ENCODE measurements at places on chromosomes 4 and X.

GRCh38 chrX:140389331-140389730 lies 115.5 kb downstream of the SOX3 start:
- DNase-seq: no peak

DNA sequence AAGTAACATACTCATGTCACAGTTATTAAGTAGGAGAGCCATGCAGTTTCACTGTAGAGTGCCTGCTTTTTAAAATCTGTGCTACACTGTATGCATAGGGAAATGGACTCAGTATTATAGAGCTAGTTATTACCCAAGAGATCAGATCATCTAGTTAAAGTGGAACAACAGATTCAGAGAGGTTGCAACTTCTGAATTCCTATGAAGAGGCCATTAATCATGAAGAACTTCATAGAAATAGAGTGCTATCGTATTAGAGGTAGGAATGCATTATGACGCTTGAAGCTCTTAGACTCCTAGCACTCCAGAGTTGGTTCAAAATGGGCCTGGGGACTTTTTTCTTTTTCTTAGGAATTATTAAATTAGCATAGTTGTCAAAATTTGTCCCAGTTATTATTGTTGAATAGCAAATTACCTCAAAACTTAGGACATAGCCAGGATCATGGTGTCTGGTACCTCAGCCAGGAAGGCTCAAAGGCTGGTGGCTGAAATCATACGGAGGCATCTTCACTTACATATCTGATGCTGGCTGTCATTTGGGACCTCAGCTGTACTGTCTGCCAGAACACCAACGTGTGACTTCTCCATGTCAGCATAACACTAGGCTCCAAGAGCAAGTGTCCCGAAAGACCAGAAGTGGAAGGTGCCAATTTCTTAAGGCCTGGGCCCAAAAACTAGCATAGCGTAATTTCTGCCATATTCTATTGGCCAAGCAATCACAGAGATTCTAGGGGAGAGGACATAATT lies 125.7 kb downstream of the STAG2 start:
- DNase-seq: no peak

GRCh38 chr4:108342325-108342970 lies 173.7 kb upstream of the LEF1 start:
- DNase-seq: no peak

GRCh38 chrX:115449742-115450141 lies 111.2 kb upstream of the PLS3 start:
- DNase-seq: no peak

DNA sequence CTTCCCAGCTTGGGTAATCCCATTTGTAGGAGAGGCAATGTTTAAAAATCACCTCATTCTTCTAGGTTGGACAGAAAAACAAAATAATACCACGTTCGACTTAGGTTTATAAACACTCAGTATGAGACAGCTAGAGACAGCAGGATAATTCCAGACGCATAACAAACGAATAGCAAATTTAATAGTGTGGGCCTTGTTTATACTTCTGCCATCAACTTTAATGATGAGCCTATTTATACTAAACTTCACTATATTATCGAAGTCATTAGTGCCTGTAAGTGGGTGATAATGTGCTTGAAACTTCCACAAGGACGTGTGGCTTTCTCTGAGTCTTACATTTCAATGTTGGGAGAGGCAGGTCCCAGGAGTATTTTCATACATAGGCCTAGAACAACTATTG lies 255.7 kb upstream of the PPARGC1A start:
- no peak for DNase-seq

DNA sequence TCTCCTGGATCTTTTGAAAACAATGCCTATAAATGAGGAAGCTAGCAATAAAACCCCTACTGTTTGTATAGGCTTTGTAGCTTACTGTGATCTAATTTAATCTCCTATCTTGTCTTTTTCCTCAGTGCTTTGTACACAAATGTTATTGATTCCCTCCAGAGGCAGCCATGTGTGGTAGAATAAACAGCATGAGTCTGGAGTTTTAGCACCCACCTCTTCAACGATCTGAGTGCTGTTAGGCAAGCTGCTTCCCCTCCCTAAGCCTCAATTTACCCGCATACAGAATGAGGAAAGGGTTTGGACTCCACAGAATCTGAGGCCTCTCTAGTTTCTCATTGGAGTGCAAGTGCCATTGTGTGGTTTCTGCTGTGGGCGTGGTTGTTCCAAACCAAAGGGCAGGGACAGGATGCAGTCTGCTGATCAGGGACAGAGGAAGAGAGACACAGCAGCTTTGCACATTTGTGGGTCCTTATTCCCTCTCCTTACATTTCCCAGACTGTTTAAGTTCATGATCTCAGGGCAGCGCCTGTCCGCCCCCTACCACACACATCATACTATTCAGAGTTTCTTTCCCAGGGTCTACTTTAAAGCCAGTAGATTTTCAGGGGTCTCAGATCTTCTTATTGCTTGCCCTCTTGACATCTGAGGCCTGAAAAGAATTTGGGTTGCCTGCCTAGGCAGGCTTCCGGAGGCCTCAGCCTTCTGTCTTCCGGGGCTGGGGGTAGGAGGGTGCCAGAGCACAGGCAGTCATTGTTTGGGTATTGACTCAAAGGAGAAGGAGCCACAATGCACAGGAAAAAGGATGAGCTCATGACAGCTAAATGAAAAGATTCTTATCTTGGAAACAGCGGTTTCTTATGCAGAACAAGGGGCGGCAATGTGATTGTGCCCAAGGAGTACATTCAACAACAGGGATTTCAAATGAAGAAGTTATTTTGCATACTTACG lies 114.9 kb upstream of the TEX13D start:
- no peak for DNase-seq
